Stimulated activated CD4-positive, alpha-beta T cell treated with anti-CD3 and anti-CD28 coated beads, TNF-alpha, amount 100 ng/mL, for 1 hour (primary cell): ENCODE measurements at places on chromosomes 1 and 21.

- DNase-seq, result no peak
Observed at GRCh38 chr1:167723707-167724323, 2.0 kb downstream of the MPZL1 start.

- no peak for DNase-seq
Observed at GRCh38 chr1:96999191-96999590, 277.6 kb downstream of the PTBP2 start.

DNA sequence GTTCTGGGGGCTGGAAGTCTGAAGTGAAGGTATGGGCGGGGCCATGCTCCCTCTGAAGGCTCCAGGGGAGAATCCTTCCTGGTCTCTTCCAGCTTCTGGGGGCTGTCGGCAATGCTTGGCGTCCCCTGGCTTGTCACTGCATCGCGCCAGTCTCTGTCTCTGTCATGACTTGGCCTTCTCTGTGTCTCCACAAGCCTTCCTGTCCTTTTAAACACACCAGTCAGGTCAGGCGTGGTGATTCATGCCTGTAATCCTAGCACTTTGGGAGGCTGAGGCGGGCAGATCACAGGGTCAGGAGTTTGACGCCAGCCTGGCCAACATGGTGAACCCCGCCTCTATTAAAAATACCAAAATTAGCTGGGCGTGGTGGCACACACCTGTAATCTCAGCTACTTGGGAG lies 125.3 kb downstream of the ACTL8 start:
- no peak for DNase-seq

DNA sequence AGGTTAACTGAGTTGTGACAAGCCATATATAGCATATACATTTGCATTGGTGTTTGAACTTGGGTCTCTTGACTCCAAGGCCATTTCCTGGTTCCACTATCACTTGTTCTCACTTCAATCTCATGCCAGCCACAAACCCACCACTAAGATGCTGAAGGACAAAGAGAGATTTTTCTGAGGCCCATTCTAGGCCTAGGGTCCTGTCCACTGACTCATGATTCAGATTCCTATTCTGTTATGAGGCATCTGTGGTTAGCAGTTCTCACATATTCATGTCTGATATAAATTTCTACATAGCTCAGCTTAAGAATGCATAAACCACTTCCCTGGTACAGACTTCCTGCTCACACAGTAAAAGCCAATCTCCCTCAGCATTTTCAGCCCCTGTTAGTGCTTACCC lies 326.1 kb upstream of the BEND5 start:
- DNase-seq, result no peak

DNA sequence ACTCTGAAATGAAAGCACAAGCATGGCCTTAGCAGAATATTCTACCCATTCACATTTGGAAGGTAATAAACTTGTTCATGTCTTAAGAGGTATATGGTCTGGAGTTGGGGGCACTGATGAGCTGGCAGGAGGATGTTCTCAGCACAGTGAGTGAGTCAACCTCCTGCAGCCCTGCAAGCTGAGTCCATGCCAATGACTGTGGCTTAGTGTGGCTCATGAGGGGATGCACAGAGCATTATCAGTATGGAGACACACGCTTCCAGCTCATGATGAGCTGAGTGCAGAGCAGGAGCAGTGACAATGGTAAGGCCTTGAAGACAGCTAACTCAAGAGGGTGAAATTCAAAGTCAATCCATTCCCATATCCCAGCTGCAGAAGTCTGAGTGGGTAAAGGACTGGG lies 102.3 kb downstream of the TNFSF18 start:
- no peak for DNase-seq
